ENCODE measurements at places on chromosomes 7 and 10.

DNA sequence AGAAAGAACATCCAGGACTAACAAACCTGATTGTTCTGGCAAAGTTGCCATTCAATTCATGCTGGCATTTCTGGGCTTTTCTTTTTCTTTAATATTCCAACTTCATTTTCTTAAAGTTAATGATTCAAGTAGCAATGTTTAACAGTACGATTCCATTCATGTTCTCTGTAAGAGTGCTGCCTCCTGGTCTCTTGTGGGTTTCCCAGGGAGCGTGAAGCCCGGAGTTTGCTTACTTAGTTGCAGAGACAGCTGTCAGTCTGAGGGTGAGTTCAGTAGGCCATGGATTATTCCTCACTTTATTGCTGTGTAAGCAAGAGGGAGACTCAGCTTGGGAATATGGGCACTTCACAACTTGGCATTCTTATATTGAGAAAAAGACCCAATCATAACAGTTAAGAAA, 142.2 kb downstream of the TWIST1 start:
- no peak overlapping the region for H3K4me3 ChIP-seq
- no peaks in the 10 kb centered on the region for H3K36me3 ChIP-seq
- H3K27ac ChIP-seq: no peak overlapping the region
- no peak for DNase-seq
- peaks cover 12% of the 10 kb centered on the region for H3K4me1 ChIP-seq

DNA sequence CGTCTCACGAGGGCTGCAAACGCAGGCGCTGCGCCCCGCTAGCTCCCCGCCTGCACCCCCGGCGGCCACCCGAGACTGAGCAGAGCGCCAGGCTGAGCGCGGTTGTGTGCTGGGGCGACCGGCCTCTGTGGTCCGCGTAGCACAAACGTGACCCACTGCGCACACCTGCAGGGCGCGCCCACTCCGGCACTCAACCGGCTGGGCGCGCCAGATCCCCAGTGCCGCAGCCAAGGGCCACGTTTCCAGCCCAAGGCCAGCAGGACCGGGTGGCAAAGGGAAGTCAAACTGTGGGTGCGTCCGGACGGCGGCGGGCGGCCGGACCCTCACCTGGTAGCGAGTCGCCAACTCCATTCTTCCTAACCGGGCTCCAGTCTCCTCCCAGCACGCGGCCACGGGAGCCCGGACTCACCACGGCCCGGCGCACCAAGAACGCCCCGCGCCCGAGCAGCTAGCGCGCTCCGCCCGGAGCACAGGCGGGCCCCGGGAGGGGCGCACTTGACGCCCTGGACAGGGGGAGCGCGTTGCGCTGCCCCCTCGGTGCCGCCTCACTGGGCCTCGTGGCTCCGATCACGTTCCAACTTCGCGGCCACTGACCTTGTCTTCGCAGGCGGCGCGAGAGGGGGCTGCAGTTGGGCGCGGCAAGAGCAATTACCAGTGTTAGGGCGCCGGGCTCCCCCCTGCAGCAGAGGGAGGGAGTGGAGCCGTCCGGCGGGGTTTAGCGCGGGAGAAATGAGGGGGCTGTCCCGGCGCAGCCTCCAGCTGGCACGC, at the start of gene CDCA7L:
Gene CDCA7L (minus strand): TSS at position 446 of the 768 bp plus-strand sequence. CDS start 95 bp downstream, at position 351.
- H3K4me3 ChIP-seq: peak within 1 kb of the TSS; percentile 58
- H3K27ac ChIP-seq: peak within 1 kb of the TSS; percentile 77
- no peaks in the 10 kb centered on the region for H3K36me3 ChIP-seq
- peaks cover 5% of the 10 kb centered on the region for H3K4me1 ChIP-seq

- no peak overlapping the region for H3K4me3 ChIP-seq
- no peaks in the 10 kb centered on the region for H3K4me1 ChIP-seq
- no peak for DNase-seq
Measured at GRCh38 chr7:82007315-82007714, 237.5 kb upstream of the HGF start.

- no peak overlapping the region for H3K4me3 ChIP-seq
- DNase-seq: no peak
- H3K27ac ChIP-seq: no peak overlapping the region
- H3K4me1 ChIP-seq: no peaks in the 10 kb centered on the region
- H3K27me3 ChIP-seq: no peaks in the 10 kb centered on the region
Measured at GRCh38 chr7:116098175-116098574, 67.6 kb upstream of the TFEC start.

- H3K36me3 ChIP-seq: no peaks in the 10 kb centered on the region
- H3K27ac ChIP-seq: no peak overlapping the region
- H3K27me3 ChIP-seq: no peaks in the 10 kb centered on the region
- H3K4me1 ChIP-seq: no peaks in the 10 kb centered on the region
- peak overlapping the region; percentile 4 for H3K4me3 ChIP-seq
- no peak for DNase-seq
Measured at GRCh38 chr7:143172354-143172753, 10.9 kb upstream of the TAS2R39 start.

- peaks cover 26% of the 10 kb centered on the region for H3K4me1 ChIP-seq
- H3K27ac ChIP-seq: peak overlapping the region; percentile 85
Measured at GRCh38 chr7:74586258-74587175, 71.0 kb upstream of the GTF2I start.

DNA sequence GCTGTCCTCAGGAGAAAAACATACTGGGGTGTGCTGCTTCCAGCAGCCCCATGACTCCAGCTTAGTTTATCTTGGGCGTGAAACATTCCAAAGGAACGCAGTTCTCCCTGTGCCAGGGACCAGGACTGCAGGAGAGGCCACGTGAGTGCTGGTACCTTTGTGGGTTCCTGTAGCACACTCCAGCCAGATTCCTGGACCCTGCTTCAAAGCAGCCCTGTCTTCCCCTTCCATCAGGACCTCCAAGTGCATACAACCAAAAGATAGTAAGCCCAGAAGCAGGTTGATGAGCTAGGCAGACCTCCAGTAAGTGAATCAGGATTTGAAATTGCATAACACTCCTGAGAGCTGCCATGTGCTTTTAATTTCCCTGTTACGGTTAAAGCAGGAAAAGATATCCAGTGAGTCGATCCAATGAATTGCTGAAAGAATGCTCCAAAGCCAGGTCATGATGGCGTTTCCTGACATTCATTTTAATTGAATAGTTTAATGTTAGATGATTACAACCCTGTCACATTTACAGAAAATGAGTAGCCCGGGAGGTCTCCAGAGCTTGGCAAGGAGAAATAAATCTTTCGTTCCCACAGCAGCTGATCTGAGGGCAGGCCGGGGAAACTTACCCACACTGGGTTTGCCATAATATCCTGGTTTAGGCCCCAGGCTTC, 38.9 kb upstream of the CPXM2 start:
- no peak overlapping the region for H3K27ac ChIP-seq
- no peak for DNase-seq
- no peaks in the 10 kb centered on the region for H3K27me3 ChIP-seq
- no peak overlapping the region for H3K4me3 ChIP-seq
- H3K4me1 ChIP-seq: no peaks in the 10 kb centered on the region

GRCh38 chr10:31929261-31930022, 811 bp upstream of the ARHGAP12 start:
- H3K27me3 ChIP-seq: no peaks in the 10 kb centered on the region
- H3K4me1 ChIP-seq: peaks cover 46% of the 10 kb centered on the region
- peak overlapping the region; percentile 88 for H3K4me3 ChIP-seq
- DNase-seq: no peak
- peak overlapping the region; percentile 96 for H3K27ac ChIP-seq

- no peaks in the 10 kb centered on the region for H3K27me3 ChIP-seq
- no peaks in the 10 kb centered on the region for H3K36me3 ChIP-seq
- H3K4me1 ChIP-seq: peaks cover 20% of the 10 kb centered on the region
- H3K4me3 ChIP-seq: no peak overlapping the region
Measured at GRCh38 chr7:117975476-117975875, 102.2 kb upstream of the CTTNBP2 start.

- no peak overlapping the region for H3K27ac ChIP-seq
- no peaks in the 10 kb centered on the region for H3K27me3 ChIP-seq
- no peaks in the 10 kb centered on the region for H3K36me3 ChIP-seq
- DNase-seq: no peak
Measured at GRCh38 chr10:78540355-78541076, 506.9 kb downstream of the RPS24 start.

- H3K4me3 ChIP-seq: no peak overlapping the region
- no peaks in the 10 kb centered on the region for H3K27me3 ChIP-seq
- no peak for DNase-seq
- H3K27ac ChIP-seq: no peak overlapping the region
Measured at GRCh38 chr7:45911311-45911710, 9.8 kb downstream of the IGFBP3 start.

GRCh38 chr10:101225846-101226421, 3.3 kb downstream of the LBX1 start:
- no peak overlapping the region for H3K27ac ChIP-seq
- H3K4me3 ChIP-seq: peak overlapping the region; percentile 56
- H3K36me3 ChIP-seq: no peaks in the 10 kb centered on the region
- H3K4me1 ChIP-seq: peaks cover 64% of the 10 kb centered on the region

DNA sequence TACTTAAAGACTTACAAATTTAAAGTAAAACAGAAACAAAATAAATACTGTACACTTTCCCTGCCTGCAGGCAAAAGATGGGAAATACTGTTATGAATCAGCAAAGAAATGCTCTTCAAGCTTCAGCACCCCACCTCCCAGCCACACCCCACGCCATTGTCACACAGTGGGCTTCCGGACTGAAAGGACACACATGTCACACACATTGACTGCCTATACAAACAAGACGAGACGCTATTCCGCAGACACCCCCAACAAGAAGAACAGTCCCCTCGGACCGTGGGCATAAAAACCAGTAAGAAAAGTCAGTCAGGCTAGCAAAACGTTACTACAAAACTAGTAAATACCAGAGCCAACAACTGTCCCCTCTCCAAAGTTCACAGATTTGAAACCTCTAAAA, 22.2 kb upstream of the PARP12 start:
- H3K4me1 ChIP-seq: no peaks in the 10 kb centered on the region
- no peak overlapping the region for H3K27ac ChIP-seq
- DNase-seq: no peak
- H3K27me3 ChIP-seq: no peaks in the 10 kb centered on the region
- no peak overlapping the region for H3K4me3 ChIP-seq

GRCh38 chr10:10642751-10643150, 374.9 kb upstream of the CELF2 start:
- H3K27me3 ChIP-seq: no peaks in the 10 kb centered on the region
- H3K4me1 ChIP-seq: peaks cover 2% of the 10 kb centered on the region
- no peaks in the 10 kb centered on the region for H3K36me3 ChIP-seq
- H3K27ac ChIP-seq: peak overlapping the region; percentile 38
- H3K4me3 ChIP-seq: no peak overlapping the region
- no peak for DNase-seq

DNA sequence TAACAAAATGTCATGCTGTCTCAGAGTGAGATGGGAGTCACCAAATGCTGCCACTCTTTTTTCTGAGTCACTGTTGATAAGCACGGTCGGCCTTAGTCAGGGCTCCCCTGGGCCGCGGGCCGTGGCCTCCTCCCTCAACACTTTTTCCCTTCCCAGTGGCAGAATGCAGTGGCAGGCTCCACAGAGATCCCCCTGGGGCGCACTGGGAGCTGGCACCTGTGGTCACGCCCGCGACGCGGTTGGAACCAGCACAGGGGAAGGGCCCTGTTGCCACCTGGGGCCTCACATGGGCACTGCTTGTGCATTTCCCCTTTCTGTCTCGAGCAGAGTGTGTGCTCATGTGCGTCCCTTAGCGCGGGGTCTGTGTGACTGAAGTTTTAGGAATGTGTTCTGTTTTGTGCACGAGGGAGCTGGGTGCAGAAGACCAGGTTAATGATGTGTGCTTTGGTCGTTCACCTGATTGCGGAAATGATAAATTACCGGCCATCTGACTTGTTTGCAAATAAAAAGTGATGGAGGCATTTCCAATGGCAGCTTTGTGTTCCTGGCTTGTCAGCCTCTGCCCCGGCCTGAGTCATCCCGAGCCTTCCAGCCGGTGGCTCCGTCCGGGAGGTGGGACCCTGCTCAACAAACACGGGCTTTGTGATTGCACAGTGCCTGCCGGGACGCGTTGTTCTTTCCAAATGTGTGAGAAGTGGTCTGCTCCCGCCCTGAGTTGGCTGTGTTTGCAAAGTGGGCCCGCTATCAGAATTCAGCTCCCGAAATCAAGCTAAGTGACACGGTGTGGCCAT, 100.7 kb downstream of the NKX6-2 start:
- peak overlapping the region; percentile 24 for H3K27ac ChIP-seq
- DNase-seq: no peak
- no peaks in the 10 kb centered on the region for H3K27me3 ChIP-seq
- no peaks in the 10 kb centered on the region for H3K36me3 ChIP-seq

- no peak for DNase-seq
- H3K27me3 ChIP-seq: no peaks in the 10 kb centered on the region
- no peak overlapping the region for H3K4me3 ChIP-seq
- no peaks in the 10 kb centered on the region for H3K36me3 ChIP-seq
- no peaks in the 10 kb centered on the region for H3K4me1 ChIP-seq
Measured at GRCh38 chr7:91776171-91776570, 104.3 kb downstream of the MTERF1 start.

- no peaks in the 10 kb centered on the region for H3K4me1 ChIP-seq
- H3K36me3 ChIP-seq: no peaks in the 10 kb centered on the region
- H3K27me3 ChIP-seq: no peaks in the 10 kb centered on the region
- H3K27ac ChIP-seq: no peak overlapping the region
Measured at GRCh38 chr10:62327885-62328284, 46.3 kb upstream of the ZNF365 start.

GRCh38 chr10:8273749-8274148, 219.3 kb downstream of the GATA3 start:
- no peak overlapping the region for H3K27ac ChIP-seq
- H3K4me3 ChIP-seq: no peak overlapping the region
- no peak for DNase-seq
- H3K27me3 ChIP-seq: no peaks in the 10 kb centered on the region

DNA sequence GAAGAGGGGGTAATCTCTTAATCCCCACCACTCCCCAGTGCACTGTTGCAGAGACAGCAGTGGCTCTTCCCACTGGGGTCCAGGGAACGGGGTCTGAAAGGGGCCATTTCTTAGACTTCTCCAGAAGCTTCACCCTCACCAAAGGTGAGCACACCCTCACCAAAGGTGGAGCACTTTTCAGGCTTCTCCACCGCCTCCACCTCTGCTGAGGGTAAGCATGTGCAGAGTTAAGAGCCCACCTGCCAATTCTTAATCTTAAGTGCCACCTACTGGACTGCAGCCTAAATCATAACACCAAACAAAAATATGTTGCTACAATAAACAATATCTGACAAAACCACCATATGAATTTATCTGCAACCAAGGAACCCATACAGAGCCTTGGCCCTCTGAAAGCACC, 27.0 kb downstream of the SNX13 start:
- no peak overlapping the region for H3K4me3 ChIP-seq
- no peak for DNase-seq
- H3K27ac ChIP-seq: no peak overlapping the region

DNA sequence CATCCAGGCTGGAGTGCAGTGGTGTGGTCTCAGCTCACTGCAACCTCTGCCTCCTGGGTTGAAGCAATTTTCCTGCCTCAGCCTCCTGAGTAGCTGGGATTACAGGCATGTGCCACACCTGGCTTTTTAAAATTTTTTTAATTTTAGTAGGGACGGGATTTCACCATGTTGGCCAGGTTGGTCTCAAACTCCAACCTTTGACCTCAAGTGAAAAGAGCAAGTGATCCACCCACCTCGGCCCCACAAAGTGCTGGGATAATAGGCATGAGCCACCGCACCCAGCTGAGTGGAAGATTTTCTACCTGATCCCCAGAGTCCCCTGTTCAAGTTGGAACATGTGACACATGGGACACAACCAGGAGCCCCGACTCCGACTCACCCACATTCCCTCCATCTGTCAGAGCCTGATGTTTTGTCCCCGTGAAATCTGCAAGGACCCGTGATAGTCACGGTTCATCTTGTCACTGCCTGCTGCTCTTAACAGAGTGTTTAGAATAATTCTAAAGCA, 104.5 kb downstream of the SMURF1 start:
- peaks cover 27% of the 10 kb centered on the region for H3K4me1 ChIP-seq
- H3K4me3 ChIP-seq: no peak overlapping the region
- H3K27me3 ChIP-seq: no peaks in the 10 kb centered on the region
- peaks cover 17% of the 10 kb centered on the region for H3K36me3 ChIP-seq

All from esophagus squamous epithelium (tissue), 5 donors.